ENCODE measurements at places on chromosomes 16 and 17.

DNA sequence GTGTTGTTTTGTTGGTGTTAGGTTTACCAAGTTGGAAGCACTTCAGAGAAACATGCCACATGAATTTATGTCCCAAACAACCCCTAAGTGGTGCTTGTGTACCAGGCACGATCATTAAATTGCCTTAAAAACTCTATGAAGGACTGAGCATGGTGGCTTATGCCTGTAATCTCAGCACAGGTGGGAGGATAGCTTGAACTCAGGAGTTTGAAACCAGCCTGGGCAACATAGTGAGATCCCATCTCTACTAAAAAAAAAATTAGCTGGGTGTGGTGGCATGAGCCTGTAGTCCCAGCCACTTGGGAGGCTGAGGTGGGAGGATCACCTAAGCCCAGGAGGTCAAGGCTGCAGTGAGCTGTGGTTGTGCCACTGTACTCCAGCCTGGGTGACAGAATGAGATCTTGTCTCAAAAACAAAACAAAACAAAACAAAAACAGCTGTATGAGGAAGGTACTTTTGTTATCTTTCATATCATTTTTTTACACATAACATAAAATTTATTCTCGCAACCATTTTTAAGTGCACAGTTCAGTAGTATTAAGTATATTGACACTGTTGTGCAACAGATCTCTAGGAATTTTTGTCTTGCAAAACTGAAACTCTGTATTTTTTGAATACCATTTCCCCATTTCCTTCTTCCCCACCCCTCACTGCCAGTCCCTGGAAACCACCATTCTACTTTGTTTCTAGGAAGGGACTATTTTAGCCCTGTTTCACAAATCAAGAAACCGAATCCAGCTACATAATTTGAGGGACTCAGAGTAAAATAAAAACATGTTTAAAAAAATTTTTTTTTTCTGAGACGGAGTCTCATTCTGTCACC, 14.3 kb upstream of the RBBP6 start:
- peak; percentile 38 for DNase-seq

DNA sequence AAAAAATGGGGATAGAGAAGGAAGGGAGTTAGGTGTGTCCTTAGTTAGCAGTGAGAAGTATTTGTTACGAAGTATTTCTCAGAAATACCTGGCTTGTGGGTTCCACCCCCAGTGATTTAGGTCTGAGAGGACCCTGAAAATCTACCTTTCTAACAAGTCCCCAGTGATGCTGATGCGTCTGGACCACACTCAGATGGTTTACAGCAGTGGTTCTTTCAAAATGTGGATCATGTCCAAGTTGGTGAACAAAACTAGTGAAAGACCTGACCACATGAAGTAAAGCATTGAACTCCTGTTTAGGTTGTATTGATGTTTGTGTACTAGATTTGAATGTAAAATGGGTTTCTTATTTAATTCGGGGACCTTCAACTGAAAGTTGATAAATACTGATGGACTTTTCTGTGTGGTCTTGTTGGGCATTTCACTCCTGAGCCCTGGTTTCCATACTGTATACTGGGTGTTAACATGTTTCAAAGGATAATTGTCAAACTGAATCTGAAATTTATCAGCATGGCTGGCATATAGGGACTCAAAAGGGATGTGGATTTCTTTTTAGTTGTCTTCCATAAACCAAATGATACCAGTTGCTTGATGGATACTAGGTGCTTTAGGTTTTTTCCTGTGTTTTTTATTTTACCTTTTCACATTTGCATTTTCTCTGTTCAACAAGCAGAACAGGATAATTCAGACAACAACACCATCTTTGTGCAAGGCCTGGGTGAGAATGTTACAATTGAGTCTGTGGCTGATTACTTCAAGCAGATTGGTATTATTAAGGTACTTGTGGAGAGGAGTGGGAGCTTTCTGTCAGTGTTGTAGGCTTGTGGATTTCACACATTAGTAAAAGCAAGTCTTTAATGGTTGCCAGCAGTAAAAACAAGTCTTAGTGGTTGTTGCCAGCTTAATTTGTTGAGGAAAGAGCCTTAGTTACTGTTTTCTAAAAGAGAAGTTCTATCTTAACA, 8.8 kb downstream of the FUS start:
- no peak for DNase-seq

DNA sequence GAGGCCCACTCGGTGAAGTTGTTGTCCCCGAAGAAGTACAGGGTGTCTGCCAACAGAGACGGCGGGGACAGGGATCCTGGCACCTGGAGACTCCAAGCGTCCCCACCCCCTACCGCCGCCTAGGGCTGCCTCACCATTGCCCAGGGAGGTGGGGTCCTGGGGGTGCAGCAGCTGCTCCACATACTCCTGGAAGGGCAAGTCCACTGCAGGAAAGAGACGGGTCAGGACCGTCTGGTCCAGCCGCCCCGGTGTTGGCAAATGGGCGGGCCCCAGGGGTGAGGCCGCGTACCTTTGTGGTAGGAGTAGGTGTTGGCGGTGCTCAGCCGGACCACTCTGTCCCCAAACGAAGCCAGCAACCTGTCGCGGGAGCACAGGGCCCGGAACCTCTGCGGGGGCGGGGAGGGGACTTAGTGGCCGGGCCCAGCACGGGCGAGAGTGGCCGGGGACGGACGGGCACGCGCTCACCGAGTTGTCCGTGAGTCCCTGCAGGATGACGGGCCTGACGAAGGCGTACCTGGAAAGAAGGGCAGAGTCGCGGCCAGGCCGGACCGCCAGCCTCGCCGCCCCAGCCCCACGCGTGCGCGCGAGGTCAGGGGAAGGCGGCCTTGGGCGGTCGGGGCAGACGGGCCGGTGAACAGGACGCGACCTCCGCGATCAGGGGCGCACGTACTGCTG, 601 bp downstream of the JMJD8 start:
- no peak for DNase-seq

DNA sequence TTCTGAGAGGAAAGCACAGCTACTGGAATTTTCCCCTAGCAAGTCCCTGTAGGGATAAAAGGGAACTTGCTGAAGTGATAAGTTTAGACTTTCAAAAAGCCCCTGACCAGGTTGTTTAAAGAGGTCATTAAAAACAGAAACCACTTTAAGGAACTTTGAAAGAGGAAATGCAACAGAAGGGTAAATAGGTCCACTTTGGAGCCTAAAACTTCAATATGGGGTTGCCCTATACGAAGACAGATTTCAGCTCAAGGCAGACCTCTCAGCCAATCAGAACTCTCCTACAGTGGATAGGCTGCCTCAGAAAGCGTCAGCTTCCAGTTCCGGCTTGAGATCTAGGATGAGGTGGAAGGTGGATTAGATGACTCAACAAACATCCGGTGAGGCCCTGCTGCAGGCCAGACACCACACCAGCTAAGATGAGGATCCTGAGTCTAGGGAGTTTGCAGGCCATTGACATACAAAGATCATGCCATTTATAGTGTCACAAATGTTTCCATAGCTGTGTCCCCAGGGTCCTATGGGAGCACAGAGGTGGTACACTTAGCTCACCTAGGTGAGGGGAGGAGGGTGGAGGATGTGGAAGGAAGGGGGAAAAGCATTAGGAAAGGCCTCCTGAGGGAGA, 7.9 kb upstream of the MFSD6L start:
- peak; percentile 25 for DNase-seq

DNA sequence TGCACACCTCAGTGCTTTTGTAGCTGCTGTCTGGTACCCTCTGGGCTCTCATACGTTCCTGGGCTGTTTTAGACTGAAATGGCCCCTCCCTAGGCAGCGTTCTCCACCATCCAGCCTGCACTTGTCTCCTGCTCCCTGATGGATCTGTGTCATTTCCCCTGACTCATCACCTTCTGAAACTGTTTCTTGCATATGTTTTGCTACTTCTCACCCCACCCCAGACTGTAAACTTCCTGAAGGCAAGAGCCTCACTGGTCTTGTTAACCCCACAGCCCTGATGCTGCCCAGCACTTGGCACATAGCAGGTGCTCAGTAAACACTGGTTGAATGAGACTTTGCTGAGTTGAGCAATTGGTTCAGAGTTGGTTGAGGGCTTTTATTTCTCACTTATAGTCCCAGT, 78.7 kb downstream of the CRISPLD2 start:
- DNase-seq = peak; percentile 46

DNA sequence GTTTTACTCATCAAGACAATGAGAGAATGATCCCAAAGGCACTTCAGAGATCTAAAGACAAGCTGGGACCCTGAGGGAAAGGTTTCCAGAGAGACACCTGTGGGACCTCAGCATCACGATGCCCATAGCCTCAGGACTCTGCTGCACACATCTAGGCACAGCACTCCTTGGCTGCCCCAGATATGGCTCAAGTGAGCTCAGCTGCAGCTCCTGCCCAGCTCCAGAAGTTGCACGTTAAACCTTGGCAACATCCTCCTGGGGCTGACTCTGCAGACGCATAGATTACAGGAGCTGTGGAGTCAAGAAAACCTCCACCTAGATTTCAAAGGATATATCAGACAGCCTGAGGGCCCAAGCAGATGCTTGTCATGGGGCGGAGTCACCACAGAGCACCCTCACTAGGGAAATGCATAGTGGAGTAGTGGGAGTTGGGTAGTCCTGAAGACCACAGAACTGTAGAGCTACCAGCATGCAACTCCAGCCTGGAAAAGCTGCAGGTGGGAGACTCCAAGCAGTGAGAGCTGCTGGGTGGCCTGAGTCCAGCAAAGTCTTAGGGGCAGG, 582.0 kb downstream of the CDH11 start:
- DNase-seq = no peak

Measured in cardiac fibroblast (primary cell).